Fibroblast of skin of right biceps (primary cell): ENCODE measurements at places on chromosomes 5 and 9.
A peak's percentile ranks its signal among the peaks of the same experiment; 100 is the strongest.

DNA sequence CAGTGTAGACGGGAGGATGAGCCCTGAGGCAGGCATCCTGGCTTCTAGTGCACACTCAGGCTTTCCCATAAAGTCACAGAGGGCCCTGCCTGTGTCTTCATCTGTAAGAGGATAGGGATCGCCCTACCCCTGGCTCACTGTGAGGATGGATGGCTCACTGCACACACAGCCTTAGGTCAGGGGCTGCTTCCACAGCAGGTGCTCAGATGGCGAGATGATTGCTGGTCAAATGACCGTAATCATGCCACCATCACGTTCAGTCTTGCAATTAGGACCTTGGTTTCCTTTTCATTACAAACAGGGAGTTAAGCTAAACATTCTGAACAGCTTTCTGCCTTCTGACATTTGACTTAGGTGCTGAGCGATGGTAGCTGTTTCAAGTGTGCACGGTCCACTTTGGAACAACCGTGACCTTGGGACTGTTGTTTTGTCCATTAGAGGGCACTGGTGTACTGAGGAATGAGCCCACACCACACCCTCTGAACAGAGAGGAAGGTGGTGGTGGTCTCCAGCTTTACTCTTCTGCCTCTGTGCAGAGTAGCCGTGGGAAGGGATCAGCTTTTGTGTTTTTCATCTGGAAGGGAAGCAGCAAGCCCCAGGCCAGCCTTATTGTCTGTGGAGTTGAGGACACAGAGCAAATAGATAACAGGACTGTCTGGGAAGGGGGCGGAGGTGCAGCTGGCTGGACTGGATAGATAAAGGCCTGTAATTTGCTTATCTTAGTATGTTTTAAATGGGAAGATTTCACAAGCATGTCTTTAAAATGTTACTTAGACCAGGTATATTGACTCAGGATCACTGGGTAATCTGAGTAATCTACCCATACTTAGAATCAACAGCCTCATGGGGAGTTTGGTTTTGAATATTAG lies 183.1 kb downstream of the TRIO start:
- DNase-seq, result no peak

- DNase-seq, result no peak
These were observed 474.2 kb upstream of the RIOK2 start for GRCh38 chr5:97657239-97657638.

DNA sequence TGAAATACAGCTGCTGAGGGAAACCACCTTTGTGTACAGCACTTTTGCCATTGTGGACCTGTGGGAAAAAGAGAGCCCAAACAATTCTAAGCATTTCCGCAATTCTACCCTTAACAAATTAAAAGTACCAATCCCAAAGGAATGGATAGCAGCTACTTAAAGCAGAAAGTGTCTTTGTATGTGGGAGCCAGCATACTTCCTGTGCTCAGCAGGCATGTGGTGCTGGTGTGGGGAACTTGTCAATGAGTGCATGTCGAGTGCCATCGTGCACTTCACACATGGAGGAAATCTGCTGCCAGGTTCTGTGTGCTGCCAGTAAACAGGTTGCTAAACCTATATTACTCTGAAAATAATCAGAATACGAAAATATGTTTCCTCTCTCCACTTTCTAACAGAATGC lies 399.0 kb downstream of the LRRC70 start:
- no peak for DNase-seq

- DNase-seq, result no peak
These were observed 124.1 kb downstream of the CRB2 start for GRCh38 chr9:123480096-123480495.

GRCh38 chr9:3863111-3863528 lies 337.3 kb upstream of the RFX3 start:
- peak; percentile 99 for DNase-seq

DNA sequence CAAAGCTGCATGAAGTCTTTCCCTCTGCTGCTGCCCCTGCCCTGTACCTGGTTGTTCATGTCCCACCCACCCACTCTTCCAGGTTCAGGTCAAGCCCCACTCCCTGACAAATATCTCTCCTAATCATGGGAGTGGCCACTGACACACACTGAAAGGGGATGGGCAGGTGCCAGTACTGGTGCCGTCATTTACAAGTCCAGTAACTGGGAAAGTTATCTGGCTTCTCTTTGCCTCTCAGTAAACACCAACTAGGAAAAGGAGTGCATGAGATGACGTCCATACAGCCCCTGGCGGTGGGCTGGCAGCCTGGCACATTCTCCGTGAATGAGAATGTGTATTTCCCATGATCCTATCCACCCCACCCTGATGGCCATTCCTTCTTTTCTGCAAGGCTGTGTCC lies 225.2 kb downstream of the FSTL4 start:
- DNase-seq, result no peak

- no peak for DNase-seq
These were observed 519.6 kb downstream of the CTNND2 start for GRCh38 chr5:11384441-11385250.

DNA sequence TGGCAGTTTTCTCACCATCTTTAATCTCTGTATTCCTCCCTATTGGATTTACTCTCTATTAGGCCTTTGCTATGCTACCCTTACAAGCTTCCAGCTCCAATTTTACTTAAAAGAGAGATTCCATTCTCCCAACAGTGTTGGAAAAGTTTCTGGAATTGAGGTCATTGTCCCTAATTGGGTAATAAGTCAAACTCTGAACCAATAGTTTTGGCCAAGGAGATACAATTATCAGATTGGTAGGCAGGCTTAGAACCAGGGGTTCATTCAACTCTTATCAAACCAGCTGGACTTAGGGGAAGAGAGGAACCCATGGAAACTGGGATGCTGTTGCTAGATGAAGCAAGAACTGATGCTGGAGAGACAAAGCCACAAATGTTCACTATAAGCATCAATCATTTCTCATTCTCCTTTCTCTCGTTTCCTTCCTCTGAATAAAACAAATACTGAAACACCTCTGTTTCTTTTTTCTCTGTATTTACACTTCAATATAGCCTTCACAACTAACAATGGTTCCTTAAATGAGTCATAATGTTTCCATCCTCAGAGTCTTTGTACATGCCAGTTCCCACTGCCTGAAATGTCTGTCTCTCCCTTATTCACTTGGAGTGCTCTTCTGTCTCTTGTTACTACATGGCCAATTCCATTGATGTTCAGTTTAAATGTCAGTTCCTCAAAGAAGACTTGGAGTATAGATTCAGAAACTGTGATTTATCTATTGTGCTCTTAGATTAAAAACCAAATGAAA lies 587.3 kb downstream of the GABRG2 start:
- DNase-seq, result no peak

GRCh38 chr9:134328841-134329575 lies 2.8 kb downstream of the RXRA start:
- DNase-seq, result peak; percentile 40

DNA sequence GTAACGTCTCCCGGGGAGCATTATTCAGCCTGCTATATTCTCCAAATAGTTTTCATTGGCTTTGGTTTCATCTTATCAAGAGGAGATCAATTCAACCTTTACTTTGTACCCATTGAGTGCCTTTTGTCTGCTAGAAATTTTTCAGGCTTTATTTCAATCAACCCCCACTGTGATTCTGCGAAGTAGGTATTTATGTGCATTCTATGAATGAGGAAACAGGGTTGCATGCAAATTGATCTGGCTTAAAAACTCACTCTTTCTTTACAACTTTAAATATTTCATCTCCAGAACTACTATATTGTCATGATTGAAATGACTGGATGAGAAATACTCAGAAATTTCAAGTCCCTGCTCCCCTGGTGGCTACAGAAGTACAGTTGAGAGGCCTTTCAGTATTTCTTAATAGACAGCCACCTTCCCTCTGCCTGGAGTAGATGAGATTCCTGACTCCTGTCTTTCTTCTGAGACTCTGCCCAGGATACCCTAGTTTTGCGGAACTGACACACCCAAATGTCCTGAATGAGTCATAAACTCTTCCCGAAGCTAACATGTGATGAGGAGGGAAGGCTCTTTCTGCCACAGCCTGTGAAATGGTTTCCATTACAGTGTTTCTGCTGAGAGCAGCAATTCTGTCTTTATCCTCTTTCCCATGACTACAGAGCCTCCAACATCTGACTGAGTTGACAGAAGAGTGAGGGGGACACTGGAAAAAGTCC lies 52.6 kb upstream of the TNC start:
- DNase-seq, result peak; percentile 83

DNA sequence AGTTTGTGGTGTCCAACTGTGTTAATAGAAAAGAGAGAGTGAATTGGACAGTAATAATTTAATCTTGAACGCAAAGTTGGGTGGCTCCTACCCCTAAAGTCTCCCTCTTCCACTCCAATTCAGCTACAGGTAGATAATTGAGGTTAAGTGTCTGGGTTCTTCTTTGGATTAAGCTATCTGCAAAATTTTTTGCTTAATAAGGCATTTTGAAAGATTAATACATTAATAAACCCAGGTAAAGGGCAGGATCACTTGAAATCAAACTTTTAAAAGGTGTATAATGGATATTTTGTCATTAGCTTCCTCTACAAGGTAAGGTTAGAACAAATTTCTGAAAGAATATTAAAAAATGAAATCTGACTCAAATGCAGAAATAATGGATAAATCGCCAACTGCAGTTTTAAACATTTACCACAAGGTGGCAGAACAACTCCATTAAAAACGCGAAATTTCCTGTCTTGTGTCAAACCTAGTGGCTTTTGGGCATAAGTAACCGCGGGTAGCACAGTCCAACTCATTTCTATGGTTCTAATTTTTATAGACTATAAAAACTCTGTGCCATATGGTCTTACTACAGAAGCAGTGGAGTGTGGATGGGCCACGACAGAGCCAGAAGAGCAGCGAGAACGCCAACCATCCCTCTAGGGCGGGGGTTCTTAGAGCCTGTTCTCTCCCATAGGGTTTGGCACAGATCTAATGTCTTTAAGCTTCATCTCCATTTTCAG lies 276.5 kb downstream of the ARHGEF28 start:
- peak; percentile 69 for DNase-seq

DNA sequence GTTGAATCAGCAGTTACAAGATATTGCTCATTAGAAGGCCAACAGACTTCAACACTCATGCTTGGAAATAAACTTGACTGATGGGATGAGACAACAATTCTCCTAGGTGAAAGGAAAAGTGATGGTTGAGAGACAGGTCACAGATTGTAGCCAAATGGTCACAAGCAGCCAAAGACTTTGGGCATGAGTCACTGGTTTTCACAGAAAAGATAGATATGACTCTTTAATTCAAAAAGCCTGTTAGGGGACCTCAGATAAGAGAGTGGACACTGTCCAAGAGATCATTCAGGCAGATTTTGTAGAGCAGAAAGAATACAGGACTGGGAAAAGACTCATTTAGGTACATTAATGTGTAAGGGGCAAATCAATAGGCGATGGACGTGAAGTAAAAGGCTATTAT lies 982.5 kb downstream of the MAT2B start:
- DNase-seq, result peak; percentile 12

DNA sequence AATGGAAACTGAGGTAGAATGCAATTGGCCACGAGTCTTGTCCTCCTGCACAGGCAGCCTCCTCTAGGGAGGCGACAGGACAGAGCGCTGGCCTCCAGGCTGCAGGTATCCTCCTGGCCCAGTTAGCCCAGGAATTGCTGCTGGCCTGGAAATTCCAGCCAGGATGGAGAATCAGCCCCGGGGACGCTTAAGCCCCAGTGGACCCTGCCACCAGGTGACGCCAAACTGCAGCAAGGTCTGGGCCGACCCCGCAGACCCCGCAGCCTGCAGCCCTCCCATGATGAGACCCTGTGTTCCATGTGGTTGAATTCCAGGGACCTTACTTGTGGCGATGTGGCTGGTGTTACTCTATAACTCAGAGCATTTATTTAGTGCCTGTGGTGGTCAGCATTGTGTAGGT lies 7.3 kb downstream of the CACFD1 start:
- no peak for DNase-seq

GRCh38 chr9:70385426-70385825 lies 29.0 kb downstream of the KLF9 start:
- no peak for DNase-seq

DNA sequence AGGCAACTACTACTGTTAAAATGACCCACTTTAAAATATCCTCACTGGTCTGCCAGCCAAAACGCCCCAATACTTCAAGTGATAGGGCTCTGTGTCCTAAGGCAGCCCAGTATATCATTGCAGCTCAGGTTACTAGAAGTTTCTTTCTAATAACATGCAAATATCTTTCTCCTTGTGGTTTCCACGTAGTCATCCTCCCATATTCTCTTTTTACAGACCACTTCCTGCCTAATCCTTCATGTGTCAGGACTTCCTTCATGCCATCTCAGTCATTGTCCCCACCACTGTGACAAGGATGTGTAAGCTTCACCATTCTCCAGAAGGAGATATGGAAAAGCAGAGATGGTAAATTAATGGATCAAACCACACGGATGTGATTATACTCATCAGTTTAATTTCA lies 813.7 kb downstream of the MAT2B start:
- DNase-seq, result no peak

- no peak for DNase-seq
These were observed 349.9 kb downstream of the SH3GL2 start for GRCh38 chr9:17928768-17929167.

DNA sequence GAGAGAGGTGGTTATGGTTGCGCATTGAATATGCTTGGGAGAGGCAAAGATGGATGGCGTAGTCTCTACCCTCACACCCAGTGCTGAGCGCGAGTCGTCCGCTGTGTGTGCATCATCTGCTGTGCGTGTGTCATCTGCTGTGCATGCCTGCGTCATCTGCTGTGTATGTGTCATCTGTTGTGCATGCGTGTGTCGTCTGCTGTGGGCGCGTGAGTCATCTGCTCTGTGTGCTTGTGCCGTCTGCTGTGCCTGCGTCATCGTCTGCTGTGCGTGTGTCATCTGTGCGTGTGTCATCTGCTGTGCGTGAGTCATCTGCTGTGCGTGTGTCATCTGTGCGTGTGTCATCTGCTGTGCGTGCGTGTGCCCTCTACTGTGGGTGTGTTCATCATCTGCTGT lies 68.0 kb upstream of the IRX4 start:
- no peak for DNase-seq

DNA sequence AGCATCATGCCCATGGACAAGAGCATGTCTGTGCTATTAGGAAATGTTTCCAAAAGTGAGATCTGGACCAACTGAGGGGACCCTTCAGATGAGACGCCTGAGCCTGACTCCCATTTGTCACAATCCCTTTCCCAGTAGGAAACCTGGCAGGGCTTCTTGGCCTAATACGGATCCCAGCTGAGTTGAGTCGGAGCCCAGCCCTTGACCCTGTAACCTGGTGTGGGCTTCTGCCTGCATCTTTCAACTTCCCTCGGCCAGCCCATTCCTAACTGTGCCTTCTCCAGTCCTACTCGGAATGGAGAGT lies 148.3 kb downstream of the IRX2 start:
- DNase-seq, result no peak

GRCh38 chr9:16191691-16192402 lies 639.0 kb downstream of the CCDC171 start:
- DNase-seq, result peak; percentile 96

GRCh38 chr5:107477492-107477891 lies 193.2 kb downstream of the EFNA5 start:
- DNase-seq, result no peak

GRCh38 chr5:56060276-56061110 lies 65.7 kb upstream of the IL6ST start:
- DNase-seq, result peak; percentile 34

- peak; percentile 14 for DNase-seq
These were observed 787.3 kb upstream of the WWC1 start for GRCh38 chr5:167503926-167504720.

- no peak for DNase-seq
These were observed 12.5 kb upstream of the WNK2 start for GRCh38 chr9:93171261-93171990.
